NCI-H82 (cell line): ENCODE measurements at places on chromosomes 16 and 17.

GRCh38 chr17:44389281-44389680 is at the start of gene ITGA2B:
TSS of gene ITGA2B (minus strand) at chr17:44389649. CDS start at chr17:44389473, 176 bp downstream.
- no peak for DNase-seq

DNA sequence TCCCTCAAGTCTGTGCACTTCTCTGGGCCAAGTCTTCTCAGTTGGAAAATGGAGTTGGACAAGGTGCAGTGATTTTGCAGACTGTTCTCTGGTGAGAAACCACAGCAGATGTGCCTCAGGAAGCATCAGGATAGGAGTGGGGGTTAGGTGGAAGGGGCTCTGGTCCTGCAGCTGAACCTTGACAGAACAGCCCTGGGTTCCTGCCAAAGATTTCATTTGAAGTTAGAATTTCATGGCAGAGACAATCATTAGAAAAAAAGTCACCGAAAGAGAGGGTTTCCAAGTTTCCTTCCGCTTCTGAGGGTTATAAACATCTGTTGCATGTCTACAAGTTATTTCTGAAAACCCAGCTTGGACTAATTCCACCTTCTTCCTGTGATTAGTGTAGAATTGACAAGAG is 80.4 kb upstream of the IRX3 start:
- DNase-seq: no peak

DNA sequence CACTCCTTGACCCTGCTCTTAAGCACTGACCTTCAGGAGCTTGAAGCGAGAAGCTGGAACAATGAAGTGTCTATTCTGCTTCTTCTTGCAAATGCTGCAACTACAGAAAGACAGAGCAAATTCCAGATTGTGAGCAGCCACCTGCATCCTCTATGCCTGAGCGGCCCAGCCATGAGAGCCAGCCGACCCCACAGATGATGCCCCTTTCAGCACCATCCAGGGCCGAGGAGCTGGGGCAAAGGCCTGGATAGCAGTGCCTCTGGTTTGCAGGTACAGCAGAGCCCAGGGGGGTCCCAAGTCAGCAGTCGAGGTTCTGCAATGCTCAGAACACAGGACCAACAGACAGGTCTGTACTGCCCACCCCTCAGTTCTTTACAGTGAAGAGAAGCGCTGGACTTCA is 4.7 kb downstream of the CENPV start:
- DNase-seq: no peak

GRCh38 chr16:68005786-68006286 is 6.6 kb upstream of the DPEP2 start:
- DNase-seq: no peak

DNA sequence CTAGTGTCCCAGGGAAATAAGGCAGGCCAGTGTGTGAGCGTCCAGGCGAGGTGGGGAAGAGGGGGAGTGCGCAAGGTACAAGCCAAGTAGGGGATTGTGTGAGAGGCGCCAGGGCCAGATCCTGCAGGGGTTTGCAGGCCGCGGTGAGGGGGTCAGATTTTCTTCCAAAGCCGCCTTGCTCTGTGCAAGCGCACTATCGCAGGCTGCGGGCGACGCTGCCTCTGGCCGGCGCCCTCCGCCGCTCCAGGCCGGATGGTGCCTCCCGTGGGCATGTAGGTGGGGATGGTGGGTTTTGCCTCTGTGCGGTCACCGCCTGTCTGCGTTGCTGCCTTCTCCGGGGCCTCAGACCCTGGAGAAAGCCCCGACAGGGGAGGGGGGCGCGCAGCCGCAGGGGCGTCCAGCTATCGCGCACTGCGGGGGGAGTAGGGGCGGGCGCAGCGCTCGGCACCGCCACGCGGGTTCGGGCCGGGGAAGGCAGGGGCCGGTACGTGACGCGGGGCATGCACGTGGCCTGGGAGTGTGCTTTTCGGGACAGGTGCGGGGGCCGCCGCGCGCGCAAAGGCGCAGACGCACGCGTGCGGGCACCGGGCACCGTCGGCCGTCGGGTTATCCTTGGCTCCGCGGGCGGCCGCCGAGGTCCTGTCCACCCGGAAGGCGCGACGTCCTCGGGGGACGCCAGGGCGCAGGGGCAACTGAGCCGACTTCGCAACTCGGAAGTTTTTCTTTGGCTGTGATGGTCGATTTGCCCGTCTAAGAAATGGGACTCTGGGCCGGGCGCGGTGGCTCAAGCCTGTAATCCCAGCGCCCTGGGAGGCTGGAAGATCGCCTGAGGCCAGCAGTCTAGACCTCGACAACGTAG is 1.1 kb upstream of the HAPSTR1 start:
- peak; percentile 73 for DNase-seq

DNA sequence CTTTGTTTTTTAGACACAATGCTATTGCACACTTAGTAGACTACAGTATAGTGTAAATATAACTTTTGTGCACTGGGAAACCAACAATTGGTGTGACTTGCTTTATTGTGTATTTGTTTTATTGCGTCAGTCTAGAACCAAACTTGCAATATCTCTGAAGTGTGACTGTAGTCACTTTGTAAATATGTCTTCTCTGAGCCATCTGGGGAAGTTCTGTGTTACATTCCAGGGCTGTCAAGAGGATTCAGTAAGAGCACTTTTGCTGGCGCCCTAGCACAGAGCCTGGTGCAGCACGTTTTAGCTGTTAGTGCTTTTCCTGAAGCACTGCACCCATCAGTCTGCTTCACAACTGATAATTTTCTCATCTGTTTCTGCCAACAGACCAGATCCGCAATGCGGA is 73.2 kb downstream of the NT5M start:
- no peak for DNase-seq

GRCh38 chr16:70778901-70779309 is 22.1 kb downstream of the VAC14 start:
- DNase-seq: no peak

GRCh38 chr17:76510831-76511244 is 9.6 kb upstream of the RHBDF2 start:
- peak; percentile 60 for DNase-seq

GRCh38 chr16:66477028-66477515 is 50.0 kb downstream of the BEAN1 start:
- DNase-seq: no peak

- DNase-seq: no peak
These were observed 439.8 kb downstream of the UTP18 start for GRCh38 chr17:51700011-51700760.

- DNase-seq: no peak
These were observed 606.3 kb downstream of the MAF start for GRCh38 chr16:78994135-78994745.

DNA sequence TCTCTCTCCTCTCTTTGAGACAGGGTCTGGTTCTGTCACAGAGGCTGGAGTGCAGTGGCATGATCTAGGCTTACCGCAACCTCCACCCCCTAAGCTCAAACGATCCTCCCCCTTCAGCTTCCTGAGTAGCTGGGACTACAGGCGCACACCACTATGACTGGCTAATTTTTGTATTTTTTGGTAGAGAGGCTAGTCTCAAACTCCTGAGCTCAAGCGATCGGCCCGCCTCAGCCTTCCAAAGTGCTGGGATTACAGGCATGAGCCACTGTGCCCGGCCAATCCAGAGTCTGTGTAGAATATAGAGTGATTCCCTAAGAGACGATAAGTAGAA is 65.8 kb upstream of the RPH3AL start:
- no peak for DNase-seq

GRCh38 chr17:43900858-43901754 is 6.2 kb downstream of the MPP2 start:
- DNase-seq: peak; percentile 53

DNA sequence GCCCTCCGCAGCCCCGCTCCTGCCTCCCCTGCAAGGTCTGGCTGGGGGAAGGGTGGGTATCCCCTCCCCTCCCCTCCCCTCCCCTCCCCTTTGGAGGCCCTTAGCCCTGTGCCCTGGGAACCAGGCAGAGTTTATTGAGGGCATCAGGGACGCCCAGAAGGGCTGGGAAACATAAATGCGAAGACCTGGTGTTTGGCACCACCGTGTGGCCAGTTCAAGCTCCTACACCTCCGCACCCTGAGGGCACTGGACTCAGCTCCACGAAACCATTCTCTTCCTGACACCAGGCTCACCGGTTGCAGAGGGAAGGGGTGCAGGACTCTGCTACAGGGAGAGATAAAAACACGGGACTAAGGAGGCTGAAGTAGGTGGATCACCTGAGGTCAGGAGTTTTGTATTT is 1.0 kb upstream of the AIPL1 start:
- DNase-seq: peak; percentile 94

GRCh38 chr16:68469796-68470460 is 21.6 kb upstream of the SMPD3 start:
- no peak for DNase-seq

DNA sequence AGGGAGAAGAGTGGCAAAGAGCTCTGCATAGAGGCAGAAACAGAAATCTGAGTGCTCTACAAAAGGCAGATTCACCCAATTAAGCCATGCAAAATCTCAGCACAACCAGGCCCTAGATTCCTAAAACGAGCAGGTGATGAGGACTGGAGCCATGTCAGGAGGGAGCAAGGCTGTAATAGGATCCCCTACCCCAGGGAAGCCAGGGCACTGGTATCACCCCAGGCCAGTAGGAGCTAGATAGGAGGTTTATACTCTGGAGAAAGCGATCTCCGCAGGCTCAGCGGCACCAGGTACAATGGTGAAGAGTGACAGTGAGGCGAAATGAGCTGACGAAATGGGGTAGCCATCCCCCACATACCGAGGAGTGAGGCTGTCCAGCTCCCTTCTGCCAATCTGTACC is 171.5 kb downstream of the PARN start:
- DNase-seq: no peak

DNA sequence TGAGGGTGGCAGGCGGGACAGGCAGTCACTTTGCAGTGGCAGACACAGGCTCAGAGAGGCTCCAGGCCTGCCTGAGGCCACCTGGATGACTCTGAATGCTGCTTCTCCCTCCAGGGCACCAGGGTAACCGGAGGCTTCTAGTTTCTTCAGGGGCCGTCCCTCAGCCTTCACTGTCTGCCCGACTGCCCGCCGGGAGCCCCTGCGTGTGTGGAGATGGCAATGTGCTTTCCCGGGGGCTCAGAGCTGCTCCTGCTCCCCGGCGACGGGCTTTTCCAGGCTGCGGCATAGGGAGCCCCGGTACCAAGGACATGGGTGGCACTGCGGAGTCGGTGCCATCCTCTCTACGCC is 51.5 kb downstream of the CBFA2T3 start:
- no peak for DNase-seq
